Amygdala (tissue), 56 donors: ENCODE measurements at places on chromosomes 1 and 21.

GRCh38 chr1:56563568-56563967 is 15.8 kb downstream of the PLPP3 start:
- DNase-seq, result no peak

- DNase-seq, result no peak
Measured at GRCh38 chr1:180156631-180157091, 2.0 kb downstream of the QSOX1 start.

DNA sequence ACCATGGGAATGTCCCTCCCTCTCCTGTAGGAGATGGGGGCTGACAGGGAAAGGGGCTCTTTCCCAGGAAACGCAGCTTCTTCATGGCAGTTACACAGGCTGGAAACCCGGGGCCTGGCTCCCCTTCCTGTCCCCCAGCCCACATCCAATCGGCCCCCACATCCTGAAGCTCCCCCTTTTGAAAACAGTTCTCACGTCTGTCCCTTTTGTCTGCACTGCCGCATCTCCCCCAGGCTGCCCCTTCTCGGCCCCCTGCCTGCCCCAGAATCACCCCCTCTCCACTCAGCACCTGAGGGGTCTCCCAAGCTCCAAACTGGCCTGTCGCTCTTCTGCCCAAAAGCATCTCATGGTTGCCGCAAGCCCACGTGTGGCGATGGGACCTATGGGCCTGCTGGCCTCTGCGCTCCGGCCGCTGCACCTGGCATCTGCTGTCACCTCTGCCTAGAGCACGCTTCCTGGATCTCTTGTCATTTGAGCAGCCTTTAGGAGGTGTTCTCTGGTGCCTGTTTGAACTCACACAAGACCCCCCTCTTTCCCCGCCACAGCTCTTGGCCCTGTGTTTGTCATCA is 867 bp downstream of the SLC1A7 start:
- no peak for DNase-seq

DNA sequence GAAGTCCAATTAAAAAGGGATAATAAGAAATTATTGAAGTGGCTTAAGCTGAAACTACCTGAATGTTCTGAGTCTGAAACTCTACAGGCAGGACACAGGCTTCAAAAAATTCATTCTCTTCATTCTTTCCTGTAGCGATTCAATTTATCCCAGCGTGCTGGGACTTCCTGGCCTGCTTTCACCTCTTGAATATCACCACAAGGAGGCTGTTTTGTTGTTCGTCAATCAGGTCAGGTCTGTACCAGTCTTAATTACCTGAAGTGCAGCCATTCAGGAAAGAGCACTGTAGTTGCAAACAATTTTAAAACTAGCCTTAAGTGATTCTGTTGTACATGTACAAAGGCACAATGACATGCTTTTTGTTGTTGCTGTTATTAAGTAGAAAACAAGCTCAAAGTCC is 38.4 kb downstream of the FYB2 start:
- no peak for DNase-seq
